ENCODE measurements at places on chromosomes 5 and 9.

GRCh38 chr9:4062966-4063365 is 236.9 kb downstream of the GLIS3 start:
- DNase-seq: no peak

GRCh38 chr9:121860744-121861143 is 209.3 kb downstream of the DAB2IP start:
- DNase-seq: no peak

DNA sequence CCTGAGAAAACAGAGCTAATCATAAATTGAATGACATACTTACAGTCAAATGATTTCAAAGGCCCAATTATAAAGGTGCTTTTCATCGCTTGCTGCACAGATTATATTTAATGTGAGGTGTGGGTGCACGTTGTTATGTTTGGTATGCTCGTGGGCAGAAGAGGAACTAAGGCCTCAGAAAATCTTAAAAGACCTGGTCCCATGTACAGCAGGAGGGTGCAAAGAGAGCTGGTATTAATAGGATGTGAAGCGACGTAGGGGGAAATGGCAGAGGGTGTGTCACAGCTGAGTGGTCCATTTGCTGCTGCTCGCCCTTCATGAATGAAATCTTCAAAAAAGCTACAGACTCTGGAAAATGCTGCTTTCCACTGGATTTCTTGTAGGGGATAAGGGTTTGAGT is 40.5 kb upstream of the IFNK start:
- no peak for DNase-seq

DNA sequence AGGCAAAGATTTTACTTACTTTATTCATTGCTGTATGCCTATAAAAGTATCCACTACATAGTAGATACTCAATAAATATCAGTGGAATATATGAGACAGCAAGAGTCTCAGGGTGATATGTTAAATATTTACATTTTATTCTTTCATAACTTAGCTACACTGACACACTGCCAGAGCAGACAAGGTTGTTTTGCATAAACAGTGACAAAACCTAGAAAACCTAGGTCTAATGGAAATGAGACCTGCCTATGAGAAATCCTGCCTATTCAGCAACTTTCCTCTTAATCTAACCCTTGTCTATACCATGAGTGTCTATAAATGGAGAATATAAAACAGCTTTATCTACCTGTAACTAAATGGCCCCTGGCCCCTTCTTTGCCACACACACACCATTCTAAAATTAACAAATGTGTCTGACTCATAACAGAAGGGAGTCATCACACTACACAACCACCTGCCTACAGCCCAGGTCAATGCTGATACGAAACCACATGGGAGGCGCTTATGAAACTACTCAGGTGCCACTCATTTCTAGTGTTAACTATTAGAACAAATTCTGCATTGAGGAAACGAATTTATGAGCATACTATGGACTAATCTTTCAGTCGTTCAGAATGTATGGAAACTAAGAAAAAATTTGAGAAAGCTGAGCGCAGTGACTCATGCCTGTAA is 60.3 kb downstream of the UBAP2 start:
- DNase-seq: no peak
